ENCODE measurements at places on chromosomes 6 and 20.

DNA sequence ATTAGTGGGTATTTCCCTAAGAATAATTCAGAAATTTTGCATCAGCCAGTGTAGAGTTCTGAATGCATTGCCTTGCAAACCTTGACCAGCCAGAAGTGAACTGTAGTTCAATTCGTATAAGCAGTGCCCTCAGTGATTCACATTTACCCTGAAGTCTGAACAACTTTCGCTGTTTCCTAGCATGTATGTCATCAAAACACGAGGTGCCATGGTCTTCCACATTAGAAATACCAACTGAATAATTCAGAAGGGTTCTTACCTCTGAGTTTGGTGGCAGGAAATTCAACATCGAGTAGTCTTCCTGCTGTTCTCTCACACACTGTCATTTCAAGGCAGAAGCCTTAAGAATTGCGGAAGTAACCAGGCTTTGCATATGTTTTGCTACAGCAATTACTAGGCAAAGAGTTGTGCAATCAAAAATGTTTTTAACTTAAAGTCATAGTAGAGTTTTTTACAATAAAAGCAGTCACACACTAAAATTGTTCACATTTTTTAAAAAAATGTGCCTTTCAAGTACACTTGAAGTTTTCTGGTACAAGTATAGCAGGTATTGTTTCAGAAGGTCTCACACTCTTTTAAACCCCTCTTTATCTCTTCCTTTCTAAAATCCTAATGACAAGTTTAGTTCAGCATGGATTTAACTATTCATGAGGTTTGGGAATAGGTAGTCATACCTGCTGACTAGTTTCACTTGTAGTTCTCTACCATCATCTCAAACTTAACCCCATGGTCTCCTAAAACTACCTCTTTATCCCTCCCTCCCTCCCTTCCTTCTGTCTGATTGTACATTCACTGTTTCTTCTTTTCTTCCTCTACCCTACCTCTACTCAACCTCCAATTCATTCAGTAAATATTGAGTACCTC, 118.3 kb downstream of the STXBP5 start:
- DNase-seq = peak; percentile 13

- no peak for DNase-seq
Measured at GRCh38 chr20:24718696-24719095, 230.4 kb upstream of the CST7 start.

DNA sequence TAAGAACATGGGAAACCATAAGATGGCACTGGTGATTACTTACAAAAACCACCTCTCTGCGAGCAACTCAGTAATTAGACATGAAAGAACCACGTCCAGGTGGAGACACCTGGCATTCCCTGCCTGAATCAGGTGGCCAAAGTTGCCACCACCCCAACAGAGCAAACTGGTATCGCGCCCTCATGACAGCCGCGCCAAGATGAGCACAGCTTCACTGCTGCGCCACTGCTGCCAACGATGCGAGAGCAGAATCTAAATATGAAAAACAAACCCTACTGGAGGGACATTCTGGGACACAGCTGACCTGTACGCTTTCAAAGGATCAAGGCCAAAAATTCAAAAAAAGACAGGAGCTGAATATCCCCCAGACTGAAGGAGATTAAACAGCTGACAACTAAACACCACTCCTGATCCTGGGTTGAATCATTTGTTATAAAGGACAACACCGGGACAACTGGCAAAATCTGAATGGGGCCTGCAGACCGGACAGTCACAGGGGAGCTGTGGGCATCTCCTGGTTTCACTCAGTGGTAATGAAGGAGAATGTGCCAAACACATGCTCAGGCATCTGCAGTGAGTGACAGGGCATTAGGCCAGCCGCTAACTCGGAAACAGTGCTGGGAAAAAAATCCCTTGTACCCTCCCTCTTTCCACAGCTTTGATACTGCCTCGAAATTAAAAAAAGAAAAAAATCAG, 17.4 kb downstream of the CST7 start:
- DNase-seq = no peak

DNA sequence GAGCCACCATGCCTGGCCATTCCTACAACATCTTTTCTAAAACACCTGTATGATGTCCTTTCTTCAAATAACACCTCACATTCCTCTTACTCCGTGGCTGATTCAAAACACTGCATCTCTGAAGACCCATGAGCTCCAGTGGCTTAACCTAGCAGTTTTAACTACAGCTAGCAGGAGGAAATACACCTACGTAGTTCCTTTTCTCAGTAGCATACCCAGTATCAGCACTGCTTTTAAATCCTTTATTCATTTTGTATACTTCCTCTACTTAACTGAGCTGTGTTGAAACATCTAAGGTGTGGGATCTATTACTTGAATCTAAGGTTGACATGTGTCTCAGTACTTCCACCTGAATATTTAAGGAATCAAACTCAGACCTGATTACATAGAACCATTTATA, 113.6 kb upstream of the CCDC28A start:
- no peak for DNase-seq

- DNase-seq = no peak
Measured at GRCh38 chr20:8082989-8083388, 49.1 kb upstream of the PLCB1 start.

GRCh38 chr6:99119109-99120031, 171.6 kb upstream of the FBXL4 start:
- peak; percentile 10 for DNase-seq

DNA sequence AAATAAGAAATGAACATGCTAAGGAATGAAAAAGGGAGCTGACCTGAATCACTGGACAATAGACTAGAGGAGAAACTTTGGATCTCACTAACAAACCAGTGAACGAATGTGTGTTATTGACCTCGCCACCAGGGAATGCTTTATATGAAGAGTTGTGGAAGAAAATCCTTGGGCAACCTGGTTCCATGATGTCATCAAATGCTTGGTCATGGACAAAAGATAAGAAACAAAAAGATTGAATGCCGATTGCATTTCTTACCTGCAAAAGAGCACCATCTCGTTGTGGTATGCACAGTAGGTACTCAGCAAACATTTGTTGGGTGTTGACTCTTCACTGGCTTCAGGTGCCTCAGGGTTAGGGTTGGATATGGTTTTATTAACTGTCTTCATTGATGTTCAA, 165.2 kb upstream of the TSHZ2 start:
- no peak for DNase-seq

- DNase-seq = no peak
Measured at GRCh38 chr6:106347219-106347618, 13.3 kb upstream of the CRYBG1 start.

DNA sequence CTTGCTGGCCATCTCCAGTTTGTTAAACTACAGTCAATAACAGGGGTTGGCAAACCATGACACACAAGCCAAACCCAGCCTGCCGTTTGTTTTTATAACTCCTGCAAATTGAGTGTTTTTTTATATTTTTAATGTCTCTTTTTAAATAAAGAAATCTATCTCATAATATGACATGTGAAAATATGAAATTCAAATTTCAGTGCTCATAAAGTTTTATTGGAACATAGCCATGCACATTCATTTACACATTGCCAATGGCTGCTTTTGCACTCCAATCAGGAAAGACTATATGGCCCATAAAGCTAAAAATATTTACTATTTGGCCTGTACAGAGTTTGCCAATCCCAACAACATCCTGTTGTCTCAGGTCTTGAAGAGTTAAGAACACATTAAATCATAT, 129.0 kb upstream of the SRSF6 start:
- no peak for DNase-seq

DNA sequence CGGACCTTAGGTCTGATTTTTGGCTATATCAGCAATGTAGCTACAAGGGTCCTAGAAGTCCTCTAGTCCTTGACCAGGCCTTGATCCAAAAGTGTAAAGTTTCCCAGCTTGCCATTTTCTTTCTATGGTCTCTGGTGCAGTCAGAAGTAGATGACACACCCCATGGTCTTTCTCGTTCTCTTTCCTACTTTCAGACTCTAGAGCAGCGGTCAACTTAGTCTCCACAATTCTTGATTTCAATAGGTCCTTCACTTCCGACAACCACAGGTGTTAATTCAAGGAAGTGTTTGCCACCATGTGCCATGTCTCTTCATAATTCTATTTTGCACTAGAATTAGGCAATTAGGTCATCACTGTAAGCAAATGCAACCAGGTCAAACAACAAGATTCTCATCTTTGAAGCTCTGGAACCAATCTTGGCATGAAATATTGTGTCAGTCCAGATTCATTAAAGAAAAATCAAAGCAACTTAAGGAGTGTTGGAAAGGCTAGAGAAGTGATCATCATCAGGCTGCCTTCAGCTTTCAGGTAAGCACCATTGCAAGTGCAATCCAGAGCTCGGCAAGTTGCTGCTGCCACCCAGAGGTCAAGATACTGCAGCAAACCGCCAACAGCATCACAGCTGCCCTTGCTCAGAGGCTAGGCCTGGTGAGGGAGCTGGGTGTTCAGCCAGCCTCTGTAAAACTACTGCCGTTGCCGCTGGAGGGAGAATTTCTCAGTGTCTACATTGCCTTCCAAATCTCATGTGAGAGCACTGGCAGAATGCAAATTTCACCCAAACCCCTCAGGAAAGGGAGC, 5.6 kb upstream of the SYNE1 start:
- DNase-seq = peak; percentile 7

- no peak for DNase-seq
Measured at GRCh38 chr6:116975600-116975999, 98.6 kb downstream of the RFX6 start.

DNA sequence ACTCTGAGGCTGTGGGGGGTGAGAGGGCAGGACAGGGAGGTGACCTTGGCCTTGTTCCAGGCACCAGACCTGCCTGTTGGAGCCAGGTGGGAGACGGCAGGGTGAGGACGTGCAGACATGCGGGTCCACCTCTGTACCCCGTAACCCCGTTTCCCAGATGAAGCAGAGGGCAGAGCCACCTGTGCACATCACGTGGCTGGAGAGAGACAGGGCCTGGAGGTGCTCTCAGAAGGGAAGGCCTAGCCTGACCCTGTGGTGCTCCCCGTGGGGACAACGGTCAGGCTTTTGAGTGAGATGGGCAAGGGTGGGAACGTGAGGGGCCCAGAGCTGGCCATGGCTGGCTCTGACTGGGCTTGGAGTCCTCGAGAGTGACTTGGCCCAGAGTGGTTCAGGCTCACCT, 6.6 kb downstream of the NTSR1 start:
- DNase-seq = no peak

DNA sequence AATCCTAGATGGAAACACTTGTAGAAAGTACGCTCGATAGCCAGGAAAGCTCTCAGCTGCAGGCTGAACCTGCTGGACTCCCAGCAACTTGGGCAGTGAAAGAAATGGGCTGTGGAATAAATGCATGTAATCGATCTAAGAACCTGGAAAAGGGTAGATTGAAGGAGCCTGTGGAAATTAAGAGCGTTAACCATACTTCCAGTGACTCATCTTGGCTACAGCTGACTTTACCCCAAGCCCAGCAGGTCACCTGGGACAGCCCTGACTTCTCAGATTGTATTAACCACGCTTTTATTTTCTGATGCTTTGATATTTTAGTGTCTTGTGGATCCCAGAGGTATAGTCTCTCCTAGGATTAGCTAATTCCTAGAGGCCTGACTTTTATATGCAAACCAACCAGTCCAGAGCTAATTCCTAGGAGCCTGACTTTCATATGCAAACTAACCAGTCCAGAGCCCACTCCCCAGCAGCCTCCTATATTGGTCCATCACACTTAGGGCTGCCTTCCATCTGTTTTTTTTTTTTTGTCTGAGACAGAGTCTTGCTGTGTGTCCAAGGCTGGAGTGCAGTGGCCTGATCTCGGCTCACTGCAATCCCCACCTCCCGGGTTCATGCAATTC, 86.3 kb downstream of the GMPR start:
- DNase-seq = no peak

- no peak for DNase-seq
Measured at GRCh38 chr6:38634518-38634917, 5.2 kb downstream of the BTBD9 start.
